ENCODE measurements at places on chromosomes 7 and 10.
A peak's percentile ranks its signal among the peaks of the same experiment; 100 is the strongest.

- DNase-seq = no peak
These were observed 206.0 kb downstream of the MTERF1 start for GRCh38 chr7:91674470-91674869.

GRCh38 chr10:24180891-24181290 is 28.0 kb upstream of the KIAA1217 start:
- DNase-seq = no peak

DNA sequence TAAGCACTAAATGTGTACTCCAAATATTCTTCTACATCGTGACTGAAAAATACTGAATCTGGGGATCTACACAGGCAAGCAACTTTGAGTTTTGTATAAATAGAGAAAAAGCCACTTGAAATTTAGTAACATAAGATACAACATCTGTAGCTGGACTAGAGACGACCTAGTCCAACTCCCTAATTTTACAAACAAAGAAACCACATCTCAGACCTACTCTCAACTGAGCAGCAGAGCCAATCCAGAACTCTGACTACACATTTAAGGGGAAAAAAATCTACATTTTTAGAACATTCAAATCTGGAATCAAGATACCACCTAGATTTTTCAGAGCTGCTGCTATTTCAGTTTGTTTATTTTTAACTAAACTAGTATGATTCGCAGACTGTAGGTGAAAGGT is 88.9 kb downstream of the CABCOCO1 start:
- no peak for DNase-seq

GRCh38 chr10:74255888-74256357 is 104.9 kb downstream of the ADK start:
- no peak for DNase-seq

DNA sequence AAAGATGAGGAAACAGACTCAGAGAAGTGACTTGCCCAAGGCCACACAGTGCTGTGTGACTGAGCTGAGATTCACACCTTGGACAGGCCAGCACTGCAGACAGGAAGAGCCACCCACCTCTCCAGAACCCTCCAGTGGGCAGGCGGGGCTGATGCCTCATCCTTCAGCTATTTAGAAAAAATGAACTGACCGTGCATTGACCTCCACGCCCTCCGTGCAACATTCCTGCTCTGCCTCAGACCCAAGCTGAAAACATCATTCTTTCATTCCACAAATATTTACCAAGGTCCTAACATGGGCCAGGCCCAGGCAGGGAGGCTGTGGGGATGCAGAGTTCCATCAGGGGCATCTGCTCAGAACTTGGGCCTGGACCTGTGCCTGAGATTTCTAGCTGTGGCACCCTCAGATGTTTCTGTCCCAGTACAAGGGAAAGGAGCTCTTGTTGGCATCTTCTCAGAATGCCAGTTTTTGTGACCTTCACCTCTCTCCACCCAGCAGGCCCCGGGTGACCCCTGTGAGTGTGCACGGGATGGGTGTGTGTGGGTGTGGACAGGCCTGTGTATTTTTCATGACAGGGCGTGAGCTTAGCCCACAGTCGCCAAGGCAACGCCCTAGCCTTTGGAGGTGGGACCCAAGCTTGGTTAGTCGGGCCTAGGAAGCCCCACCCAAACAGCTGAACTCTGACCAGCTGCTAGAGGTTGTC is 6.5 kb downstream of the VSIR start:
- no peak for DNase-seq

GRCh38 chr7:55642266-55642665 is 70.0 kb upstream of the VOPP1 start:
- no peak for DNase-seq

- no peak for DNase-seq
These were observed 157.1 kb upstream of the SHH start for GRCh38 chr7:155969192-155969929.

GRCh38 chr10:20334559-20334958 is 518.3 kb downstream of the PLXDC2 start:
- no peak for DNase-seq

GRCh38 chr7:23242935-23243334 is 3.6 kb upstream of the GPNMB start:
- DNase-seq = no peak

DNA sequence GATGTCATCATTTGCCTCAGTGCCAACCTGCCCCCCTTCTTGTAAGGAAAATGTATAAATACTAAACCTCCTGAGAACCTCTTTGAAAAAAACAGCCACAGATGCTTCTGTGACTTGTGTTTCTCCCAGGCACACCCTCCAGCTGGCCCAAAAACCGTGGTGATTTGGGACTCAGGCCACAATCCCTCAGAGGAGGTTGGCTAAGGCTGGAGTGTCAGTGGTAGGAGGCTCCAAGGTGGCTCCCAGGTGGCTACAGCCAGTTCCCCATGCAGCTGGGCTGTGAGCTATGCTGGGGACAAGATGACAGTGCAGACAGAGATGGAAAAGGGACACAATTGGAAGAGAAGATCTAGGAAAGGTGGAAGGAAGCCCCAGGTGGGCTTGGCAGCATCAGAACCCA is 104.7 kb downstream of the CPXM2 start:
- DNase-seq = no peak

- DNase-seq = no peak
These were observed 467.3 kb upstream of the MBL2 start for GRCh38 chr10:53239873-53240272.

GRCh38 chr7:66466081-66466600 is 162.5 kb upstream of the KCTD7 start:
- no peak for DNase-seq

DNA sequence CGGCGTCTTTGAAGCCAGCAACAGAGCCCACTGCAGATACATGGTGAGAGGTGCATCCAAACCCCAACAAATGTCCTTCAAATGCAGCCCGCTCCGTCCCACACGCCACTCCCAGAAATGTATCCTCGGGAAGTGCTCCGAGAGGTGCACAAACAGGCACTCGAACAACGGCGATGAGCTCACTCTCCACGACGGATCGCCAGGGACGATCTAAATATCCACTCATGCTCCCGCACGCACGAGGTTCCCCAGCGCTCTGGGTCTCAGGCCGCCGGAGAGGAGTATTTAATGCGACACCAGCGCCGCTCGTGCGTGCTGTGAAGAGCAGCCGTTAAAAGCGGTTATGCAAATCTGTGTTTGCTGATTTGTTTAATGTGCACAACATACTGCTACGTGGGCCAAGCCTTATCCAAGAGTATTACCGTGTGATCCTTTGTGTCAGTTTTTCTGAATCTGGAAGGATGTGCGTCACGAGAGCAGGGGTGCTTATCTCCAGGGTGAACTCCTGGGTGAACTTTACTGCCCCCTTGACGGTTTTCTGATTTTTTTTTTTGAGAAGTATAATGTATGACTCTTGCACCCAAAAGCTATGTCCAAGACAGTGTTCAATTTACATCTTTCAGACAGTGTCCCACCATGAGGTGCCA is 48.5 kb upstream of the PPP2R2D start:
- DNase-seq = no peak

DNA sequence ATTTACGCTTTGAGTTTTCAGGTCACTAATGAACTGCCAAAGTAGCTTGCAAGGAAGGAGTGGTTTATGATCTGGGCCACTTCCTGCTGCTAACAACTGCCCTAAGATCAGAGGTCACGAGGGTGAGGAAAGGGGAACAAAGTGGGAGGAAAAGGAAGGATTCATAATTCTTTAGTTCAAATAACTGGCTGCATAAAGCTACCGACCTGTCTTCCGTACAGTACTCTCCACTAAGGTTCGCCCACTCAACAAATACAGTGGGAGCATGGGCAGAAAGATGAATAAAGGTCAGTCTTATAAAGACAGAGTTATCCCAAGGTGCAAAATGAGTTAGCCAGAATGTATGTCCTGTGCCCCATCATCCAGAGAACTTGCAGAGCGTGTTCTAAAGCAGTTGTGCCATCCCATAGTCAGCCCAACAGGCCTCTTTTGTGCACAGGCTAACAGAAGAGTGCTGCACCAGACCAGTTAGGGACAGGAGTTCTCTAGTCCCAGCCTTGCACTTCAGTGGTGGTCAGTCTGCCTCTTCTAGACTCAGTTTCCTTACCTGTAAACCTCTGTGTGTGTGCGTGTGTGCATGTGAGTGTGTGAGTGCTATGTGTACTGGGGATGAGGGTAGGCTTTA is 65.9 kb downstream of the CREB3L2 start:
- DNase-seq = no peak

- DNase-seq = peak; percentile 43
These were observed 10.6 kb upstream of the LYZL2 start for GRCh38 chr10:30639946-30640786.

- DNase-seq = no peak
These were observed 44.5 kb downstream of the GBF1 start for GRCh38 chr10:102289840-102290239.

GRCh38 chr10:17814973-17815372 is 5.8 kb downstream of the MRC1 start:
- DNase-seq = no peak

GRCh38 chr10:76743169-76743568 is 894.4 kb downstream of the KCNMA1 start:
- DNase-seq = no peak

DNA sequence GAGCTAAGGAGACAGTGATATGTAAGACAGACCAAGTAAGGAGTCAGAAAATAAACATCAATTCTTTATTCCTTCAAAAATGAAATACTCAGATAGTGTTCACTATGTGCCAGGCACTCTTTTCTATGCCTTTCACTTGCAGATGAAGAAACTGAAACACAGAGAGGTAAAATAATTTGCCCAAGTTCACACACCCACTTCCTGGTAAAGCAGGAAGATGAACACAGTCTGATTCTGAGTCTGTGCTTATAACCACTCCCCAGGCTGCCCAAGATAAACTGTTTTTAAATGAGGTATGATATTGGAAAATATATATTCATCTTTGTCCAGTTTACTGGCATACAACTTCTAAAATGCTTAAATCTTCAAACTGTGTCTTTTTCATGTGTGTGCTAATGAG is 294.4 kb upstream of the NPVF start:
- DNase-seq = peak; percentile 24

DNA sequence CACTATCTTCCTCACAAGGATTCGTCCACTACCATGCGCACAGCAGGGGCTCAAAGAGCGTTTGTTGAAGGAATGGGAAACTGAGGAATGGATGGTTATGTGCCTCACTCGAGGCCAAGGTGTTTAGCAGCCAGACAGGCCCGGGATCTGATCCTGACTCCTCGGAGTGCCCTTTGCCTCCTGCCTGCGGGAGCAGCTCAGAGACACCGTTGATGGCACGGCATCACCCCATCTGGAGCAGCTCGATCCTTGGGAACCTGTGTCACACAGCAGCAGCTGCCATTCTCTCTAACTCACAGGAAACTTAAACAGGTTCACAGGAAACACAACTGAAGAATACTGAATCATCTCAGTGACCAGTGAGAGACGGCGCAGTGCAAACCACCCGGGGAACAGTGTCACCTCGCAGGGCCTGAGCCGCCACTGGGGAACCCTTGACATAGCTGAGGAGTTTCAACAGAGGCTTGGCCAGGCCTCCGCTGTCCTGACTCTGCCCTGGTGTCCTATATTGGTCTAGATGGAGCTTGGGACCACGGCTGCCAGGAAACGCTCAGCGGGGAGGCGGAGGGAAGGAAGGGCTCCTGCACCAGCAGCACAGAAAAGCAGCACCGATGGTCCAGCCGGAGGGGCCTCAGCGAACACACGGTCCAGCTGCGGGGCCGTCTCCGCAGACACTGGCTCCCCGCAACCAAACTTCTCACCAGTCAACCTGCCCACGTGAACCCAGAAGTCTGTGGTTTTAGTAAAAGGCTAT is 169.4 kb downstream of the ADARB2 start:
- DNase-seq = no peak

GRCh38 chr10:99449023-99449422 is 18.6 kb upstream of the GOT1 start:
- DNase-seq = no peak

- DNase-seq = no peak
These were observed 55.9 kb downstream of the GRID1 start for GRCh38 chr10:86310702-86311101.

DNA sequence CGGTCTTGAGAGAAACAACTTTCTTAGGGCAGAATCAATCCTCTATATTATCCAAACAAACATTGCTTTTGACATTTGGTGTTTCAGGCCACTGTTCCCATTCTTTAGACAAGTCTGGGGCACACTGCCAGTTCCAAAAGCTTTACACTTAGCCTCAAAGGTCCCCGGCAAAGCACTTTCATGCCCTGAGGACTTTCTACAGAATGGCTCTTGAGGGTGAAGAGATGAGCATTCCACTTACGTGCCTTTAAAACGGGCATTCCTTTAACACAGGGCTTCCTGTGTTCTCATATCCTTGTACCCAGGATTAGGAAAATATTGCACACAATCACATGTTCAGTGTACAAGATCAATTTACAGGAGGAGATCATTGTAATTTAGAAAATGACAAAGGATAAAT is 13.1 kb upstream of the TMEM213 start:
- no peak for DNase-seq

GRCh38 chr10:34729619-34730018 is 85.5 kb downstream of the PARD3 start:
- DNase-seq = no peak

GRCh38 chr10:130387936-130388580 is 251.9 kb downstream of the GLRX3 start:
- no peak for DNase-seq

GRCh38 chr10:78755063-78755701 is 313.6 kb upstream of the ZMIZ1 start:
- DNase-seq = no peak

Measured in naive thymus-derived CD4-positive, alpha-beta T cell (primary cell).